GM06990 (cell line): ENCODE measurements at places on chromosomes 5 and 9.

- no peak for DNase-seq
Observed at GRCh38 chr5:7886849-7887475, 18.0 kb downstream of the MTRR start.

- DNase-seq = no peak
Observed at GRCh38 chr9:93292664-93293328, 108.9 kb downstream of the WNK2 start.

DNA sequence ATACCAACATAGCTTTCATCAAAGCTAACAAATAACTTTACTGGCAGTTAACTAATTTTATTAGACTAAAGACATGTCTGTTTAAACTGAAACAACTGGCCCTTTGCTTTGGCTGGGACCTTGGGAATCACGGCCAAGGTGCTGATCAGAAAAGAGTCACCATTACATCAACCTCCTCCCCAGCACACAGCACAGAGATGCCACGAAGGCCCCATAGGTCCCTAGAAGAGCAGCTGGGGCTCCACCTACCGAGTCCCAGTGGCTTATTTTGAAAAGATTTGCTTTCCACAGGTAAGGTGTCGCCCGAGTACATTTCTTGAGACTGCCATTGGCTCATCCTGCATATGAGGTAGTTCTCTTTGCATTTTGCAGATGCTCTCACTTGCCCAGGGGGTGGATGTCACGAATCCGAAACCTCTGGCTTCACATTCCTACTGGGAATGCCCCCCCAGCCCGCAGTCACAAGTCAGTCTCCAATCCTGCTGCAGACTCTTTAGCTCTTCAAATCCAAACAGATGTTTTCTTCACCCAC lies 18.8 kb upstream of the HSD17B3 start:
- no peak for DNase-seq

DNA sequence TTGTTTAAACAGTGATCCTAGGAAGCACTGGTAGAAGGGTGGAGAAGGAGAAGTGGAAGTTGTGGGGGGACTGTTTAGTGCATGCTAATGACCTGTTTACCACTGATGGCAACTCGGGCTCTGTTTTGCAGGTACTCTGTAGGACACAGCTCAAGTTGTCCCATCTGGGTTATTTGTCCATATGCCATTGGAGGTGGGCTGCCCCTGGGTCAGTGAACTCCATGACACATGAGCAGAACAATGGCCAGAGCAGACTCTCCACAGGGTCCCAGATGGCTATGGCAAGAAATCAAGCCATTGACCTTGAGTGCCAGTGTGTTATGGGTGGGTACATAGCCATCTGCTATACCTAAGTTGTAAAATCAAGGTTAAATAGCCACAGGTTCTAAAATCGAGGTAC lies 175.9 kb downstream of the GAS1 start:
- no peak for DNase-seq

DNA sequence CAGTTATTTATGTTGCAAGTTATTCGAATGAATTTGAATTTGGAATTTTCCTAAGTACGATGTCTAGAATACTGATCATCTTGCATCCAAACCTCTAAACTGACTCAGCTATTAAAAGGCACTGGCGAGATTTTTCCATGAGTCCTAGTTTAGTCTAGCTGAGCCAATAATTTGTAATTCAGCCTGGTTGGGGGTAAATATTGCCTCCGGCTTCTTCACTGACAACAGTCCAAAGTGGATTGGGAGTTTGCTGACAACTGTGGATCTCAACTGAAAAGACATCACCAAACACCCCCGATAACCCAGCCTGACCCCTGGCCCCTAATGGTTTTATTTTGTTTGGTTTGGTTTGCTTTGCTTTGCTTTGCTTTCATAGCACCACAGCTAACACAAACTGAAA lies 189.8 kb upstream of the DAPK1 start:
- DNase-seq = no peak

GRCh38 chr5:109267283-109267682 lies 142.5 kb downstream of the PJA2 start:
- no peak for DNase-seq

GRCh38 chr5:109805883-109806282 lies 116.2 kb downstream of the MAN2A1 start:
- DNase-seq = no peak

- DNase-seq = no peak
Observed at GRCh38 chr5:139647506-139648204, 494 bp upstream of the CXXC5 start.

DNA sequence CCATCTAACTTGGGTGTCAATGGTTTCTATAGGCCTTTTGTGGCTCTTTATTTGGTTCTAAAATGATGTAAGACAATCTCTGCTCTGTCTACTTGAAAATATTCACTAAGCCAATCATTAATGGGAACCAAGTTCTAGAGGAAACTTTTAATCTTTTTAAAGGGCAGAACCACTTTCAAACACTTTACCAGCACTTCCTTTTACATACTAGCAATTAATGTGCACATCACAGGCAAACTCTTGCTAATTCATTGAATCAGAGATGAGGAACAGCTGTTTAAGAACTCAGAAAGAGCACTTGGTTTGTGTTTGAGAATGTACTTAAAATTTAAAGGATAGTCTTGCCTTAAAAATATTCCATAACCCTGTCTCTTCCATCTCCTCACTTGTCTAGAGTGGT lies 83.4 kb downstream of the PAPPA start:
- no peak for DNase-seq

GRCh38 chr9:109238125-109238524 lies 71.1 kb upstream of the FRRS1L start:
- DNase-seq = no peak

GRCh38 chr5:133298447-133298846 lies 246.6 kb downstream of the HSPA4 start:
- no peak for DNase-seq

- DNase-seq = no peak
Observed at GRCh38 chr9:35689542-35690293, at the start of gene TPM2. Gene TPM2, minus strand, starts transcription at chr9:35689925. Its CDS starts 108 bp downstream, at chr9:35689817.

GRCh38 chr5:165714598-165714997 lies 2209.2 kb downstream of the MAT2B start:
- DNase-seq = no peak
